ENCODE measurements at places on chromosomes 11 and 22.

GRCh38 chr11:41282395-41282794, 177.1 kb downstream of the LRRC4C start:
- no peaks in the 10 kb centered on the region for H3K36me3 ChIP-seq
- no peak for DNase-seq
- no peaks in the 10 kb centered on the region for H3K27me3 ChIP-seq
- H3K27ac ChIP-seq: no peak overlapping the region
- no peak overlapping the region for H3K4me3 ChIP-seq

- H3K4me3 ChIP-seq: no peak overlapping the region
- no peaks in the 10 kb centered on the region for H3K27me3 ChIP-seq
- H3K27ac ChIP-seq: no peak overlapping the region
- H3K4me1 ChIP-seq: no peaks in the 10 kb centered on the region
- no peaks in the 10 kb centered on the region for H3K36me3 ChIP-seq
These were observed 37.0 kb upstream of the TIMP3 start for GRCh38 chr22:32764330-32765131.

- no peak for DNase-seq
- no peaks in the 10 kb centered on the region for H3K36me3 ChIP-seq
- no peak overlapping the region for H3K4me3 ChIP-seq
- H3K27me3 ChIP-seq: peaks cover 29% of the 10 kb centered on the region
- no peaks in the 10 kb centered on the region for H3K4me1 ChIP-seq
- H3K27ac ChIP-seq: no peak overlapping the region
These were observed 545.8 kb downstream of the INSC start for GRCh38 chr11:15660496-15660895.

DNA sequence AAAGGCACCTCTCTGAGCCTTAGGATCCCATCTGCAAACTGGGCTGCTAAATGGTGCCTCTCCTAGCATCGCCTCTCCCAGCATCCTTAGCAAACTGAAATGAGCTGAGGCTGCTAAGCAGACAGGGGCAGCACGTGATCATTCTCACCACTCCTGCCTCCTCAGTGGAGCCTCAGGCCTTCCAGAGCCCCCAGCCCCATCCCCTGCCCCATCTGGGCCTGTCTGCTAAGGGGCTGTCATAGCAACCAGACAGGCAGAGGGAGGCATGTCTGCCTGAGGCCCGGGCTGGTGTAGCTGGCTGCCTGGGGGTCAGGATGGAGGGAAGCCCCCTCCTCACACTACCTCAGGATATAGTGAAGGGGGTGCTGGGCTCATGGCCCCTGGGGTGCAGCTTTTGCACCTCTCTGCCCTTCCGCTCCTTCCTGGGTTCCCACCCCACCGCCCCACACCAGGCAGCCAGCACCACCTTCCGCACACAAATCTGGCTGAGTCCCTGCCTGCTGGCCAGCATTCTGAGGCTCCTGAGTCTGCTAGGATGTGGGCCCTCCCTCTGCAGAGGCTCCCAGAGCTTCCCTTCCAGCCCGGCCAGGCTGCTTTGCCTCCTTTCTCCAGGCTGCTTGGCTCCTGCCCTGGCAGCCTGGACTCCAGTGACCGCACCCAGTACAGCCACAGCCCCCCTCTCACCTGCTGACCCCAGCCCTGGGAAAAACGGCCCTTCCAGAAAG, 47.5 kb upstream of the TTLL12 start:
- no peak overlapping the region for H3K27ac ChIP-seq
- no peaks in the 10 kb centered on the region for H3K36me3 ChIP-seq
- no peak overlapping the region for H3K4me3 ChIP-seq
- no peak for DNase-seq

DNA sequence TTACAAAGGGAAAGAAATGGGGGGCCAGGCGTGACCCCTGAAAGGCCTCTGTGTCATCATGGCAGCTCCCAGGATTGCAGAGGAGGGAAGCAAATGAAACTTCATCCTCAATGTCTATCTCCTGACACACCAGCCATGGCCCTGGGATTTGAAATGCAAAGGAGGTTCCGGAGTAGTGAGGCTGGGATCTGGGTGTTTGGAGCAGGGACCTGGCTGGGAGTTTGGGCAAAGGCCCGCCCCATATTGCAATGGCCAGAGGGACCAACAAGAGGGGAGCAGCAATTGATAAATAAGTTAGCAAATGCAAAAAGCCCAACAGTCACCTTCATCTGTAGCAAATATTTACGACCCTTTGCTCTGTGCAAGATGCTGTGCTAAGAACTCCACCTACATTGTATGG, 77.7 kb upstream of the CCND1 start:
- no peak for DNase-seq
- H3K27ac ChIP-seq: no peak overlapping the region
- no peaks in the 10 kb centered on the region for H3K36me3 ChIP-seq
- H3K27me3 ChIP-seq: no peaks in the 10 kb centered on the region

GRCh38 chr22:36702842-36703215, 723 bp downstream of the CACNG2 start:
- H3K27me3 ChIP-seq: peaks cover 78% of the 10 kb centered on the region
- no peaks in the 10 kb centered on the region for H3K36me3 ChIP-seq
- no peak for DNase-seq
- no peak overlapping the region for H3K27ac ChIP-seq

- H3K36me3 ChIP-seq: no peaks in the 10 kb centered on the region
- no peak overlapping the region for H3K4me3 ChIP-seq
- peaks cover 12% of the 10 kb centered on the region for H3K27me3 ChIP-seq
These were observed 712 bp downstream of the HSPB2 start for GRCh38 chr11:111913031-111913861.

DNA sequence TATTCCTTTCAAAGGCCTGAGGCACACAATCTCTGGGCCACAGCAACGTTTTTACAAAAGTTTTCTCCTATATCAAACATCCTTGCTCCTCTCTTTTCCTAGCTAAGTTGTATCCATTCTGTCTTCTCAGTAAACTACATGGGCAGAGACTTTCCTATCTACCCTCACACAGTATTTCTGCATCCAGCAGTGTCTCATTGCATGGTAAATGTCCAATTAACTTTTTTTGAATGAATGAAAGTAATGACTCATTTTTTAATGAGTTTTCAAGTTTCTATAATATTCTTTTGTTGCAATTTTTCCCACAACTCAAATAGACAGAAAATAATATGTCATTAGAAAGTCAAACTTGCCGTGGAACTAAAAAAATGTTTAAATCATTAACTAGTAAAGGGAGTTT, 688.6 kb downstream of the JRKL start:
- no peak for DNase-seq
- no peaks in the 10 kb centered on the region for H3K27me3 ChIP-seq
- no peak overlapping the region for H3K27ac ChIP-seq
- H3K36me3 ChIP-seq: no peaks in the 10 kb centered on the region

DNA sequence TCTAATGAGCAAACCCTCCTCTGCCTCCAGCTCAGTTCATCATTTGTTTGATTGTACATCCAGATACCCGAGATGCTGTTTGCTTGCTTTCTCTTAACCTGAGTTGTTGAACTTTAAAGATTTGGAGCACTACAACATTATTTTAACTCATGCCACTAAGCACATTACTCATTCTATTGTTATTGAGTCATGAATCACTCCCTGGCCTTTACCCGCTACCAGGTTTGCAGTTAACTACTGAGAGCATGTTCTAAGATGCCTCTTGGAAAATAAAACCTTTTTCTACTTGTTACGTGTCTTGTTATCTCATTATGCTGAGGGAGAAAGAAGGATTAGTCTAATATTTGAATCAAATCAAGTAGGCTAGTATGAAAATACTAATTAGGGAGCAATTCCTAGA, 720.6 kb upstream of the ANO5 start:
- H3K27ac ChIP-seq: no peak overlapping the region
- no peak overlapping the region for H3K4me3 ChIP-seq
- H3K27me3 ChIP-seq: no peaks in the 10 kb centered on the region

DNA sequence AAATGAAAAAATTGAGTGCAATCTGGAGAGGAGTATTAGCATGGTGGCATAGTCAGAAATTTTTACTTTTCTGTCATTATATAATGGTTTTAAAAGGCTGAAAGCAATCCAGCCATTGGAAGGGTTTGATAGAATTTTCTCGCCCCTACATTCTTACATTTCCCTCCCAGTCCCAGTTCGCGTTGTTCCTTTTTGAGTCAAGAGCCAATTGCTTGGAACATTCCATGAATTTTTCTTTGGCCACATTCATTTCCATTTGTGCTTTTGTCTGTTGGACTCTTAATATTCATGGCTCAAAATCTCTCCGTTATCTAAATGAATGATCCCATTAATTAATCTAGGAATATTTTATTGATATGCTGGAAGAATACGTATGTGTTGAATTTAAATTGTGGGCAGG, 66.0 kb downstream of the GRK3 start:
- H3K4me1 ChIP-seq: no peaks in the 10 kb centered on the region
- no peaks in the 10 kb centered on the region for H3K27me3 ChIP-seq
- no peak overlapping the region for H3K27ac ChIP-seq

- H3K27me3 ChIP-seq: no peaks in the 10 kb centered on the region
- DNase-seq: no peak
- H3K4me1 ChIP-seq: no peaks in the 10 kb centered on the region
- no peak overlapping the region for H3K27ac ChIP-seq
These were observed 352.5 kb upstream of the CCDC179 start for GRCh38 chr11:23212807-23213206.

GRCh38 chr11:130150790-130151189, 8.8 kb upstream of the ST14 start:
- peaks cover 21% of the 10 kb centered on the region for H3K4me1 ChIP-seq
- no peak for DNase-seq
- H3K4me3 ChIP-seq: no peak overlapping the region
- no peak overlapping the region for H3K27ac ChIP-seq
- no peaks in the 10 kb centered on the region for H3K36me3 ChIP-seq

DNA sequence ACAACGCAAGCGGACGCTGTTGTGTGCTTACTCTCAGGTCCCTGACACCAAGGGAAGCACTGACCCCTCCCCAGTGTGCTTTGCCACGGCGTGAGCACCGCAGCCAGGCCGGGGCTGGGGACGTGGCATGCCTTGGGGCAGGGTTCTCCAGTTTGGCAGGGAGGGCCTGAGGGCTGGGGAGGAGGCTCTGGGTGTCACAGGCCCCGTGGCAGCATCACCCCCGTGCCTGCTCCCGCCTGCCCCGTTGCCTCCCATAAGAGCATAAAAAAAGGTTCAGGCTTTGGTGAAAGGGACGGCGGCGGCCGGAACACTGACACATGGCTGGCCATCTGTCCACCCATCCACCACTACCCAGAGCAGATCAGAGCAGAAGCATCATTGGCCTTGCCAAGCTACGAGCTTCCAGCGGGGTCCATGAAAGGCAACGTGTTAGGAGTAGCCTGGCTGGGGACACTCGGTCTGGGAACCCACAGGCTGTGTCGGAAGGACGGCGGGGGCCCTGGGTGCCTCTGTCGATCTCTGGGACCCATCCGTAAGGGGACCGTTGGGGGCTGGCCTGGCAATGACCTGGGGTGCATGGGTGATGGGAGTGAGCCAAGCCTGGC, 183.0 kb downstream of the IGLL1 start:
- no peak overlapping the region for H3K4me3 ChIP-seq
- no peak for DNase-seq
- peaks cover 12% of the 10 kb centered on the region for H3K4me1 ChIP-seq
- H3K27ac ChIP-seq: no peak overlapping the region
- no peaks in the 10 kb centered on the region for H3K27me3 ChIP-seq
- H3K36me3 ChIP-seq: no peaks in the 10 kb centered on the region

- peak; percentile 86 for DNase-seq
- no peaks in the 10 kb centered on the region for H3K27me3 ChIP-seq
- H3K4me3 ChIP-seq: peak overlapping the region; percentile 46
These were observed 21.5 kb upstream of the TXNRD2 start for GRCh38 chr22:19962909-19963806.

DNA sequence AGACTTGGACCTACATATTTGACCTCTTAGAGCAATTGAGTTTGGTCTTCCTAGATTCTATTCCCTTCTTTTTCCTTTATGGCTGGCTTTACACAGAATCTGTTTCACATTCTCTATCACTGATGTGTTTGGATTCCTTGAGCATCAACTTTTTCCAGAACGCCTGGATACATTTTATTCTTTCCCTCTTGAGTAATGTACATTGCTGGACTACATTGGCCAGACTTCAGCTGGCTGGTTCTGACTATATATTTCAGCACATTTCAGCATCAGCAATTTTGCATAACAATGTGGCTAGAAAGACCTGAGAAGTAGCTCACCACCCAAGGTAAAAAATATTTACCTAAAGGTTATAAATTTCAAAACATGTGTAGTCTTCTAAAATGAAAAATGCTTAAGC, 2198.2 kb upstream of the RAG2 start:
- H3K4me1 ChIP-seq: no peaks in the 10 kb centered on the region
- no peaks in the 10 kb centered on the region for H3K27me3 ChIP-seq
- H3K36me3 ChIP-seq: no peaks in the 10 kb centered on the region
- no peak overlapping the region for H3K27ac ChIP-seq
- no peak for DNase-seq
- no peak overlapping the region for H3K4me3 ChIP-seq

GRCh38 chr22:20979243-20979809, 2.8 kb upstream of the LZTR1 start:
- H3K36me3 ChIP-seq: no peaks in the 10 kb centered on the region
- DNase-seq: no peak
- H3K27ac ChIP-seq: no peak overlapping the region
- H3K4me1 ChIP-seq: peaks cover 18% of the 10 kb centered on the region
- H3K27me3 ChIP-seq: no peaks in the 10 kb centered on the region
- no peak overlapping the region for H3K4me3 ChIP-seq

DNA sequence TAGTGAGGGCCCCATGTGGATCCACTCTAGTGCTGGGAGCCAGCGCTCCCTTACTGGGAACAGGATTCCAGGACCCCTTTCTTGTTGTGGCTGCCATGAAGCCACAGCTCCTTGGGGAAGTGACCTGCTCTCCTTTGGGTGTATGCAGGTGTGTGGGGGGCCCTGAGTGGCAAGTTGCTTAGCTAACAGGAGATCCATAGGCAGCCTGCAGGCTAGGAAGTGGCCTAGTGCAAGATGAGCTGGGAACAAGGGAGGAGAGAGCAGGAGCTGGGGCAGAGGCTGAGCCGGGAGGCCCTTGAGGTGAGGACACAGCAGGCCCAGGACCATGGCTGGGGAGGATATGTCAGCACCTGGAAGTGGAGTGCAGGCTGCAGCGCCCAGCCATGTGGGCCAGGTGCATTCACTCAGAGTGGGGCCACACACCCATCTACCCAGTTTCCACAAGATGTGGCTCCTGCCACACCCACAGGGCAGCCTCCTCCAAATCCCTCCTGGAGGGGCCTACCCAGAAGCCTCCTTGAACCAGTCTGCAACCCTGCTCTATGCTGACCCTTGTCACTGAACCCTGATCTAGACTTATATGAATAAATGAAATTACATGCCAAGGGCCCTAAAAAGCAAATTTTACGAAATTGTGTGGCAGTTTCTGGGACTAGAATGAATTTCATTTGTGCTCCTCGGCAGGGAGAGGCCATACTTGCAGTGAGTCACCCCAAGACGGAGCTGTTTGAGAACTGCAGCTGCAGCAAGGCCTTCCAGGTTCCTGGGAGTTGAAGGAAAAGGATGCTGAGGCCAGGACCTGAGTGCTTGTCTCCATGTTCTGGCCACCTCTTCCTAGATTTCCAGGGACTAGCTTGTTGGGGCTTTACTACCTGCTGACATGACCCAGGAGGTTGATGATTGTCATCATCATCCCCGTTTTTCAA, 3.2 kb downstream of the THAP7 start:
- H3K27ac ChIP-seq: peak overlapping the region; percentile 40
- no peak overlapping the region for H3K4me3 ChIP-seq
- H3K4me1 ChIP-seq: peaks cover 25% of the 10 kb centered on the region
- peaks cover 11% of the 10 kb centered on the region for H3K36me3 ChIP-seq

Measured in HCT116 (cell line).